Choroid plexus epithelial cell (primary cell): ENCODE measurements at places on chromosomes 11 and 22.

DNA sequence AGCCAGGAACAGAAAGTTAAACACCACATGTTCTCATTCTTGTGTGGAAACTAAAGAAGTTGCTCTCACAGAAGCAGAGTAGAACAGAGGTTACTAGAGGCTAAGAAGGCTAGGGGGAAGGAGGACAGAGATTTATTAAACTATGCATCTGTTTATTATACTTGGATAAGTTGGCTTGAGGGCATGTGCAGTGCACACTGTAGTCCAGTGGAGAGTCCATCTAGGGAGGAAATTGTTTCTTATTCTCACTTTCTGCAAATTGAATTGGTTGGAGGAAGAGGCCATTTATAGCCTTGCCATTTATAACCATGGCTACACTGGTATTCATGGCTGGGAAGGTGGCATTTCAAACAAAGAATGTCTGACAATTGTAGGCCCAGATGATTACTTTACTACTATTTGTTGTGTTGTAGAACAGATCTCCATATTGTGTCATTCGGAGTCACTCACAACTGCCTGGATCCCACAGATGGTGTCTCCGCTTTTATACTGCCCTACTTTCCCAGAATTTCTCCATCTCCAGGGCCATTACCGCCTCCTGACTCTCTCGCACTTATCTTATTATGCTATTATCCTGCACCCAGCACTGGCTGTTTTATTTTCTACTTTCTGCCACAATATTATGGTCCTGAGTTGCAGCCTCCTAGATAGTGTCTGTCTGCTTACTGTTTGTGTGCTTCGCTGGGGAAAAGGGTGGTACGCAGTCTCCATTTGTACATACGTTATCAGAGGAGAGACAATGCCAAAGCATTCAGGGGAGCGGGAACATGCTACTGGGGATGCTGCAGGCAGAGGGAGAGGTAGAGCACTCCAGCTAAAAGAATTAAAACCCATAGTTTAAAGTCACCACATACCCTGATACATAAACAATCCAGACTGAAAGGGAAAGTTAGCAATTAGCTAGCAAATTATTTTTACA, 169.3 kb upstream of the BLID start:
- DNase-seq, result no peak

DNA sequence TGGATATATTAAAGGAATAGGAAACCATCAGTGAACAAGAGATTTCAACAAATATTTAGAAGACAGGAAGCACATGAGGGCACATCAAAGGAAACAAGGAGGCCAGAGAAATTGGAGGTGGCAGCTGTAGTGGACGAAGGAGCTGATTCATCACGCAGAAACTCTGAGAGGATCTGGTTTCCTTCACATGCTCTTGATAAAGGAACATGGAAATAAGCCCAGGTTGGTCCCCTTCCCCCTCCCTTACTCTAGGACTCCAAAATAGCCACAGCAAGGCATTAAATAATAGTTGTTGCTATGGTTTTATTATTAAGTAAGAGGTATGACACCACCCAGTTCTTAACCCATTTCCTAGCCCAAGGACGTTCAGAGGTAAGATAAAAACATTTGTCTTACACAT, 11.3 kb downstream of the IZUMO1R start:
- DNase-seq, result peak; percentile 44

- no peak for DNase-seq
Observed at GRCh38 chr11:69445131-69445470, 36.4 kb upstream of the LINC01488 start.

DNA sequence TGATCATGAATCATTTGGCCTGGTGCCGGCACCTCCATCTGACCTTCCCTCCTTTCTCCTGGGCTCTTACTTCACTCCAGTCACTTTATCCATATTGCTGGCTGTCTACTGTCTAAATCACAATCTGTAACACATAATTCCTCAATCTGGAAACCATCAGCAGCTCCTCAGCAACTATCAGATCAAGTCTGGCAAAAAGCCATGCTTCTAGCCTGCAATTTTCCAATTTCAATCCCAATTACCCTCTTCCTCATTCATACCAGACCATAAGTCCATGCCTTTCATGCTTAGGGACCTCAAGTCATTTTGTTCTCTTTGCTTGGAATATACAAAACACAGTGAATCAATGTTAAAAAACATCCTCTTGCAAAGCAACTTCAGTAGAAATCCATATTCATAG, 882.8 kb upstream of the ANO3 start:
- no peak for DNase-seq

GRCh38 chr11:1478544-1478943, 8.0 kb downstream of the MOB2 start:
- no peak for DNase-seq

- peak; percentile 73 for DNase-seq
Observed at GRCh38 chr11:12853652-12854296, 155.3 kb upstream of the RASSF10 start.

- no peak for DNase-seq
Observed at GRCh38 chr22:42974223-42974622, 40.7 kb downstream of the PACSIN2 start.

GRCh38 chr11:15197696-15198095, 83.0 kb downstream of the INSC start:
- DNase-seq, result no peak

GRCh38 chr11:43035086-43035485, 276.7 kb upstream of the API5 start:
- DNase-seq, result no peak

DNA sequence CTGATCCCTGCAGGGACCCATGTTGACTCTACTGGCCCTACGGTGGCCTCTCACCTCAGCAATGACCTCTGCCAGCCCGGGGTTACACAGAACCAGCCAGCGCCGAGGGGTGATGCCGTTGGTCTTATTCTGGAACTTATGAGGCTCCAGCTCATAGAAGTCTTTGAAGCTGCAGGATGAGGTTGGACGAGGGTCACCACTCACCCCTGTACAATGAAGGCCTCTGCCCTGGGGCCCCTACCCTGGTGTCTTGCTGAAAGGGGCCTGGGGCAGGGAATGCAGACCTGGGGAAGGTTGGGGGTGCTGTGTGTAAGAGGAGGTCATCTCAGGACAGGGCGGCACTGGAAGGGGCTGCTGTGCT, 6.8 kb downstream of the PYGM start:
- no peak for DNase-seq

DNA sequence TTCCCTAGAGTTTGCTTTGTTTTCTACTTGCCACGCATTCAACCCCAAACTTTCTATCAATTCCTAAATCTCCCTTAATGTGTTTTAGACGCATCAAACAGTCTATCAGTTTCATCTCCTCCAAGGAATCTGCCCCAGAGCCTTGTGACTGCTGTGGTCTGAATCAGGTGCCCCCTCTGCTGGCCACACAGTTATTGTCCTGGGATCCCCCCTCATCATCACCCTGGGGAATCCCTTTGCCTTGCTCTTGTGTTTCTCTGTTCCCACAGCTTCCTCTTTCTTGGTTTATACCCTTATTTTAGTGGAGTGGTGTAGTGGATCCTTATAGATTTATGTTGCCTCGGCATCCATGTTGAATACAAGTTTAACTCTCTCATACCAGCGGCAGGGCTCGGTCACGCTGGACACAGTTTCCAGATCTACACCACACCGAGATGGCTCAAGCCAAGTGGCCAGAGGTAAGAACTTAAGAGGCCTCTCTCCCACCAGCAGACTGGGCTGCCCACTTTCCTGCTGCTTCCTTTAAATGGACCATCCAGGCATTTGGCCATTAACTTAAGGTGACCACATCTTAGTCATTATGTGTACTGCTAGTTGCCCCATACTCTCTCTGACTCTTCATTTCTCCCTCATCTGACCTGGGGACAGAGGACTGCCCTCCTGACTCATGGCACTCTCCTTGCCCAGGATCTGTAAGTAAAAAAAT, 8.2 kb downstream of the UPB1 start:
- DNase-seq, result peak; percentile 80

GRCh38 chr11:68632802-68633201, 51.5 kb upstream of the GAL start:
- DNase-seq, result peak; percentile 86

DNA sequence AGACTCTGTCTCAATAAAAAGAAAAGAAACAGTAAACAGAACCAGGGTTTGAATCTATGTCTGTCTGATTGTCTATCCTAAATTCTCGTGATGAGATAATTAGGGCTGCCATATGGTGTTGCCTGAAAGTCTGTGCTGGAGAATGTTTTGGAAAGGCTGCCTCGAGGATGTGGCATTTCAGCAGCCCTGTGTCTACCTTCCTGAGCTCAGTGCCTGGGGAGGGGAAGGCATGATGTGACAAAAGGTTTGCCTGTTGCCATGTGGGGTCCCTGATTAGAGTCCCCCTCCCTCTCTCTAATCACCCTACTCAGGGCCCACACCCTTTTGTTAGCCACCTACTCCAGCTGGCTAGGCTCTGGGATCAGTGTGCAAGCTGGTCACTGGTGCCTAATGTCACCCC, 15.2 kb downstream of the CD82 start:
- DNase-seq, result no peak
